ENCODE measurements at places on chromosomes 4 and X.

DNA sequence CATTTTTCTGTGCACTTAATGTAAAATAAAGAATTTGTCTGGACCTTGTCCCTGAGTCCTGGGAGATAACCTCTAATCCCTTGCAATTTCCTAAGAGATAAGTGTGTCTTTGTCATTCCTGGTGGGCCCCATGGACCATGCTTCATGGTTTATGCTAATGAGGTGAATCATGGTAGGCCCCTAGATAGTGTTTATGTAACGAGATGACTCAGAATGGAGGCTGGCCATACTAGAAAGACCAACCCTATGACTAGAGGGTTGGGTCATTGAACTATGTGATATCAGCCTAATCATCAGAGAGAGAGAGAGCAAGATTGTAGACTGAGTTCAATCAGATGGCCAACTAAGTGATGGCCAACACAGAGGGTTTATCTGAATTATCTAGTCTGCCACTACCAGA, 64.2 kb upstream of the NHSL2 start:
- no peak for DNase-seq

GRCh38 chr4:55727746-55728145, 91.6 kb upstream of the NMU start:
- DNase-seq = no peak

DNA sequence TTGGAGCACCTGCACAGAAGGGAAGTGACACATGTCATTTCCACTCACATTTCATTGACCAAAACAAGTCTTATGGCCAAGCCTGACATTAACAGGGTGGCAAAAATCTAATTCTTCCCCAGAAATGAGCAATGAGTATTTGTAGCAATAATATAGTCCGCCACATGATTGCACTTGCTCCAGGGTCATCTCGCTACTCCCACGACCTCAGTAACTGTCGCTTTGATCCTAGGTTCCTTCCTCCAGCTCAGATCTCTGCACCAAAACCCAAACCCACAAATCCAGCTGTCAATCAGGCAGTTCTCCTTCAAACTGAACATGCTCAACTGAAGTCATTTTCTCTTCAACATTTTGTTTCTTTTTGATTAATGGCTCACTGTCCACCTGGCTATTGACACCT, 25.2 kb upstream of the PTTG2 start:
- DNase-seq = no peak

DNA sequence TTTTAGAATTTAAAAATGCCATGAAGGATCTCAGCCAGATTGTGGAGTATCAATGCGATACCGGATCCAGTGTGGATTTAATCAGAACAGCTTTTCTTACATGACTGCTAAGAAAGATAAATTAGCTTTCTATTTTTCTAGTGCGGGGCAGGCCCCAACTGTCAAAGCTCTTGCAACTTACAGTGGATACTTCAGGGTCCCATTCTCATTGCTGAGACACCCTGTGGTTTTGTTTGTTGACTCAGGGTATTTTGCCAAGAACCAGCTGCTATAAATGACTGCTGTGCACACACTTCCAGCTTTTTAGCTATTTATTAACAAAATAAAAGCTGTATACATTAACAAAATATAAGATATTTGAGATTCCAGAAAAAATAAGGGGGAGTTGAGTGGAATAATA, 166.4 kb downstream of the DCLK2 start:
- no peak for DNase-seq

GRCh38 chrX:112536544-112536943, 143.2 kb downstream of the LHFPL1 start:
- DNase-seq = no peak

- no peak for DNase-seq
These were observed 397.4 kb upstream of the ZFP42 start for GRCh38 chr4:187598196-187598595.

DNA sequence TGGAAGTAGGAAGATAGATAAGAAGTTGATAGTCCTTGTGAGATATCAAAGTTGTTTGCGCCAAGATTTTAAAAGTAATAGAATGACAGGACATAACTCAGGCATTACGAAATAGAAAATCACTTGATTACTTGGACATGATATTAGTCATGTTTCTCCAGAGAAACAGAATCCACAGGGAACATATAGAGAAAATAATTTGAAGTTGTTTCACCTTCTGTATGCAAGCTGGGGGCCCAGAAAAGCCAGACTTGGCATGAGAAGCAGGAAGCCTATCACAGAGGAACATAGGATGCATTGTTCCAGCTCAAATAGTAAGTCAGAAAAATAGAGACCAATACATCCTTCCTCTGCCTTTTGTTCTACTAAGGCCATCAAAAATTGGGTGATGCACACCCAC, 715.9 kb downstream of the TECRL start:
- DNase-seq = no peak

DNA sequence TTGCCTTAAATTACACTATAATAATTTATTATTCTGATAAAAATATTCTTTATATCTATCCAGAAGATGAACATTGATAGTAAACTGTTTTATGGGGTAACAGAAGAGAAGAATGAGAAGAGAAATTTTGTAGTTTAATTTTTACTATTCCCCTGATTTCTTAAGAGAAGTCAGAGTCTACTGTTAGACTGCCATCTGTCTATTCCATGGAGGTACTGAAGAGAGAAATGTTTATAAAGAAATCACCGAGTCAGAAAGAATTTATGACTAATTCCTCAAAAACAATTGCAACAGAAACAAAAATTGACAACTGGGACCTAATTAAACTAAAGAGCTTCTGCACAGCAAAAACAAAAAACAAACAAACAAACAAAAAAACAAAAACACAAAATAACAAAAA, 149.9 kb downstream of the FGF16 start:
- DNase-seq = no peak

GRCh38 chr4:105551965-105552746, at the start of gene ARHGEF38:
TSS of gene ARHGEF38 (plus strand) at chr4:105552620. CDS start at chr4:105552766, 146 bp downstream.
- no peak for DNase-seq

DNA sequence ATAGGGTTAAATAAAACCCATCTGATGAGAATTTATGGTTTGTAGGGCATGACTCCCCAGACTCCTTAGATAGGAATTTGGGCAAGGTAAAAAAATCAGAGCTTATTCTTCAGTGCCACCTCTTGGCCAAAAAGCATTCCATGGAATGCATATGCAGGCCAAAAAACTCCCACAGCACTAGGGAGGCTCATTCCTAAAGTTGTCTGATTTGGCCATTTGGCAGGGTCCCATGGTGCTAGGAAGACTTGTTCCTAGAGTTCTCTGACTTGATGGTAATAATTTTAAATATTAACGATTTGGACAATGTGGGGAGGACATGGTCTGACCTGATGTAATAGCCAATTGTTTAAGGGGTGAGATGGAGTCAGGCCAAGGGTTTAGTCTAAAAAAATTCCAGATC, 93.0 kb downstream of the SPIN4 start:
- DNase-seq = no peak

- no peak for DNase-seq
These were observed 361.2 kb downstream of the PCDH7 start for GRCh38 chr4:31081366-31081765.

GRCh38 chrX:107684956-107685385, 56.7 kb downstream of the PRPS1 start:
- DNase-seq = no peak

DNA sequence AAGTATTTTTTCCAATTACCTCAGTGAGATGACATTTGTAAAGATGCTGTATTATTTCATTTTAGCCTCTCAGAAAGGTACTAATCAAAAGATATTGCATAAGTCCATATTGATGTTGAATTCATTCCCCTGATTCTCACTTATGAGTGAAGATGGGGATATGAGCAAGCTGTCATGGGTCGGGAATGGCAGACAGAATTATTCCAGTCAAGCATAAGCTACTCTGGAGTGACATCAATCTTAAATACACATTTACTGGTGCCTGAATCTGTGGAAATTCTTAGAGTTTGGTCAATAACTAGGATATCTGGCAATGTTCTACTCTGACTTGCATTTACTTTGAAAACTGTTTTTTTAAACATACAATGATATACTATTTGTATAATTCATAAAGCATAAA, 283.8 kb upstream of the PCDH7 start:
- DNase-seq = no peak

GRCh38 chr4:8279321-8280157, 10.0 kb downstream of the HTRA3 start:
- DNase-seq = no peak

GRCh38 chr4:41665636-41666207, 82.8 kb downstream of the PHOX2B start:
- DNase-seq = no peak

- DNase-seq = no peak
These were observed 141.6 kb downstream of the IL1RAPL2 start for GRCh38 chrX:104707572-104707971.

DNA sequence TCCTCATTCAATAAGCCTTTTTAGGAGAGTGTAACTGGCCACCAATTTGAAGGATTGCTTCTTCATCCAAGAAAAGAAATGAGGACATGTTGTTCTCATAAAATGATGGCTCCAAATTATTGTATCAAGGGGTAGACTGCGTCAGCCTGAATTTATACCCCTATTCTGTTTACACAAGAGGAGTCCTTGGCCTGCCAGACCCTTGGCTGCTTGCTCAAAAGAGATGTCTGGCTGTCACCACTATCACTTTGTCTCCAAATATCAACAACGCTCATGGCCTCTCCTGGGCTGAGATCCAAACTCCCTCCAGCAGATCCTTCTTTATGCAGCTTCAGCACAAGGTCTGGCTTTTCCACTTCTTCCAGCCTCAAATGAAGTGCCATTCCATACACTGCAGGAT, 127.9 kb downstream of the OR13H1 start:
- no peak for DNase-seq

DNA sequence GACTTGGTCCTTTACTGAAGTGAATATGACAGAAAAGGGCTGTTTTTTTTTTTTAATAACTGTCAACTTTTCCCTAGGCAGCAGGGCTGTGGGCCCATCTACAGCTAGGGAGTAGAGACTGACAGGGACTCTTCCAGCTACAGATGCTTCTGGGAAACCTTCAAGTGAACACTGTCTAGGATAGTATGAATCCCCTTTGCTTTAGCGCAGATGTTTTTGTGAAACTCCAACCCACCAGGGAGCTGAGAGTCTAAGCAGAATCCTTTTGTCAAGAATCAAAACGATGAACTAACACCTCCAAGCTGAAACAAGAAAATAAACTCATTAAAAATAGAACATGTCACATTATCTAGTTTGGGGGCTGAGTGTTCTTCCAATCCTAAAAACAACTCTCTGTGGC, 219.7 kb upstream of the FGF13 start:
- DNase-seq = no peak

- no peak for DNase-seq
These were observed 38.1 kb downstream of the MTTP start for GRCh38 chr4:99612704-99613103.

DNA sequence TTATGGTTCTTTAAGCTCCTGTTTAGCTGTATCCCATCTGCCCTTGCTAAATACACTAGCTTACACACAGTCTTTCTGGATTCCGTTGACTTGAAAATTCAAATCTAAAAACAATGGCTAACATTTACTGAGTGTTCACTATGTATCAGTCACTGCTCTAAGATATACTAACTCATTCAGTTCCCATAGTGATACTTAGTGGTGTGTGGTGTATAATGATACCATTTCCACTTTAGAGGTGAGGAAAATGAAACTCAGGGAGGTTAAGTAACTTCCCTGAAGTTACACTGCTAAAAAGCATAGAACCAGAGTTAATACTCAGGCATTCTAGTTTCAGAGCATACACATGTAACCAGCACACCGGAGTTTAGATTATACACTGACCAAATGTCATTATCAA, 762.0 kb downstream of the GRID2 start:
- DNase-seq = no peak

GRCh38 chr4:16212138-16212782, 14.0 kb downstream of the TAPT1 start:
- DNase-seq = no peak

- no peak for DNase-seq
These were observed 69.4 kb upstream of the PGM2 start for GRCh38 chr4:37757121-37757520.

DNA sequence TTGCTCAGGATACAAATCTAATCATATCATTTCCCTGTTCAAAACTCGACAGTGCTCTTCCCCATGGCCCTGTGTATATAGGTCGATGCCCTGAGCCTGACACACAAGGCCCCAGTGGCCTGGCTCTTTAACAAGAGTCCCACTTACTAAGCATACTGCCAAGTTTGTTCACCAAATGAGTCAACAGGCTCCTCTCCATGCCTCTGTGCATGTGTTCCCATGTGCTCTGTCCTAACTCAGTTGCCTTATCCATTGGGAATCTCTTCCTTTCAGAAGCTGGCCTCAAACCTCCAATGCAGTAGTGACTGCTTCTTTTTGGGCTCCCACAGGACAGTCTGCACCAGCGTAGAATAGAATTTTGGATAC, 18.9 kb upstream of the CXCR3 start:
- no peak for DNase-seq

DNA sequence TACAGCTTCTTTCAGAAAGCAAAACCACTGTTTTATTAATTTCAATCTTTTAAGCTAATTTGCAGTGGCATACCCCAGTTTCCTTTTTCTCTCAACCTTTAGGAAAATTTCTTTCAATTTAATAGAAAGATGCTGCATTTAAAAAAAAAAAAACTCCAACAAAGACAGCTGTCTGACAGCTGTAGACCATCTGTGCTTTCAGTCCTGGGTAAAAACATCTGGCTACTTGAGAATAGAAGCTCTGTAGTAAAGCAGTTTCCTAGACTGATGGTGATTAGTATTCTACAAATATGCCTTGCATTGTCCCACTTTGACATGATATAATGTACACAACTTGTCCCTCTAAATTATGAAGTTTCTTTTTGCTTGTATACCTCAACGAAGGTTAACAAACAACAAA, 197.8 kb downstream of the EDA start:
- DNase-seq = no peak

DNA sequence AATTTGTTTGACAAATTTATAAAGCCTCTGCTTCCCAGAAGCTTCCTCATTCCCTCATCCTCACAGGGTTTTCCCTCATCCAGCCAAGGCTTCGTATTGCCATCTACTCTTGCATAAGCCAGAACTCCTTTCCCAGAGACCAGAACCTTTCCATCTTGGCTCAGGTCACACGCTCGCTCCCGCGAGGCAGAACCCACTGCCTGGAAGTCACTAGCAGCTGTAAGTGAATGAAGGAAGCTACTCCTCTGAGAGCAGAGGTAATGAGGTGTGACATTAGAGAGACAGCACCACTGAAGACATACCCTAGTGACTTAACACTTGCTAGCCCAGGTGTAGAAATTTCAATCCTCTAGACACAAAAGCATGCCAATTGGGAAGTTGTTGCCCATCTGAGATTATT, 52.5 kb downstream of the LHFPL1 start:
- DNase-seq = no peak

DNA sequence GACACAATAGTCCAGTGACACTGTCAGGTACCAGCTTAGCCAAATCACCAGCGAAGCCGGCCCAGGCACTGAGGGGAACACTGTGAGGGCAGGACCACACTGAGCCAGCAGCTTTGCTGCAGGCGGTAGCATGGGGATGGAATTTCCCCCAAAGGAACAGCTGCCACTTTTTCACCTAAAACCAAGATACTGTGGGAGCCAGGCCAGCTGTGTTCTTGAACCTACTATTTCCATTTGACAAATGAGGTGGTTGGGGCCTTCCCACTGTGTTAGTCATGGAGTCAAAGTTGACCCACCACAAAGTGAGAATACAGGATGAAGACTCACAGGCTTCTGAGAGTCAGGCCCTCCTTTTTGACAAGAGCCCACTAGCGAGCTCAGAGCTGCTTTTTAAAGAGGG, 70.7 kb upstream of the SH3RF1 start:
- no peak for DNase-seq

- no peak for DNase-seq
These were observed 32.0 kb downstream of the CTBP1 start for GRCh38 chr4:1216869-1217294.

- DNase-seq = no peak
These were observed 1066.9 kb upstream of the PCDH7 start for GRCh38 chr4:29653221-29653620.

- DNase-seq = no peak
These were observed 2.4 kb downstream of the GLRA3 start for GRCh38 chr4:174826660-174827059.

Measured in thoracic aorta (tissue), 2 donors.